ENCODE measurements at places on chromosomes 2 and 18.

DNA sequence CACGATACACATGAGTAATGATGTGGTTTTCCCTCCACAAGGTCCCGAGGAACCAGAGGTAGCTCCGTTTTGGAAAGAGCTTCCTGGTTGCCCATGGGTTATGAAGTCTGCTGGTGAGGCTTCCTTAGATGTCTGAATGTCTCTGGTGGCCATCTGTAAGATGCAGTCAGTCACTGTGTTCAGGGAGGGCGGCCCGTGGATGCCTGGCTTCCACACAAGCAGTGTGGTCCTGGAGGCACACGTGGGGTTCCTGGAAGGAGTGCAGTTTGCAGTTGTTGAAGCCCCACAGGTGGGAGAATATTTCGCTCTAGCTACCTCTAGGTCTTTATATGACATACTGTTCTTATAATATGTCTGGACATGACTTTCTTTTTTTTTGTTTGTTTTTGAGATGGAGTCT lies 209.0 kb downstream of the FAM210A start:
- no peak for DNase-seq

DNA sequence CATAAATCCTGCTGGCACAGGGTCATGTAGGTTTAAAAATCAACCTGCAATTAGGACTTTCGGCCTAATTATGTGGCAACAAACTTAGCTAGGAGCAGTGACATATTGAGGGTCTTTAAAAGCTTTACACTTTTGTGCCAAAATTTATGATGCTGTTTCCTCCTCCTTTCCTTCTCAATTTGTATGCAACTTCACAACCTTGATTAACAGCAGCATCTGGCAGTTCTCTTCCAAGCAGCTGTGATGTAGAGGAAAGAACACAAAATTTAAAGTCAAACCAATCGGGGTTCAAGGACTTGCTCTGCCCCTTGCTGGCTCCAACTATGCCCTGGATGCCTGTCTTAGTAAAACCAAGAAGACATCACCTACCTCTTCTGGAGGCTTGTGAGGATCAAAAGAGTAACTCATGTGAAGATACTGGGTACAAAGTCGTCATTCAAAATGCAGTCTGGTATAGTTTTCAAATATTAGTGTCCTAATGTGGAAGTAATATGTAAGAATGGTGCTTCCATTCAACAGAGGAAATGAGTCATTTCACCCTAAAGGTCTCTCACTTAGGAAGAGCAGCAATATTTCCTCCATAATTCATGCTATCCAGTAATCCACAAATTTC lies 94.7 kb downstream of the ANKRD44 start:
- no peak for DNase-seq

- DNase-seq = no peak
Measured at GRCh38 chr2:96906729-96907114, 36.8 kb upstream of the SEMA4C start.

- no peak for DNase-seq
Measured at GRCh38 chr2:175792881-175793280, 209.2 kb downstream of the LNPK start.

GRCh38 chr2:10256515-10257031 lies 46.1 kb upstream of the HPCAL1 start:
- DNase-seq = no peak

- DNase-seq = no peak
Measured at GRCh38 chr2:165793161-165793778, 777 bp downstream of the GALNT3 start.

- DNase-seq = no peak
Measured at GRCh38 chr2:9206991-9207640, 504 bp downstream of the ASAP2 start.

- DNase-seq = no peak
Measured at GRCh38 chr2:148048475-148049221, 27.8 kb downstream of the MBD5 start.

DNA sequence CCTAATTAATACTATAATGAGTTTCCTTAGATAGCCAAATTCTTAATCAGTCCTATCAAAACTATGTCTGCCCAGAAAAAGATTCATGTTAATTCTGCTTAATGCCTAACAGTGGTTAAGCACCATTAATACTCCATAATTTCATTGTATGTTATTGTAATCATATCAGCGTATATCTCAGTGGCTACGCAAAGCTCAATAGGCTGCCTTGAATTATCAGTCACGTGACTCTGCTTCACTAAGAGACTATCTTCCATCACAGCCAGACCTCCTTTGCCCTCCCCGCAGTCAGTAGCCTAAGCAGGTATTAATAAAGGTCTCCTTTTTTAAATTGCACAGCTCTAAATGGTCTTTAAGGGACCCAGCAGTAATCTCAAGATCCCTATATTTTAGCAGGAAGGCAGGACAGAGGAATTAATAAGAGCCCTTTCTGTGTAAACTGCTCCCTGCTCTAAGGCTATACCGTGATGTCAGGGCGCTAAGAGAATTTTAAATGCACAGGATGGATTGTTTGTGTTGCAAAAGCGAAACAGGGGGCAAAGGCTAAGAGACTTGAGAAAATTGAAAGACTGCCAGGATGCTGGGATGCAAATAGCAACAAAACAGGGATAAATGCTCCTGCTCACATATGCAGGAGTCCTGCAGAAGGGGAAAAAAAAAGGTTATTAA lies 215.6 kb upstream of the POU3F3 start:
- DNase-seq = no peak

Data from activated CD8-positive, alpha-beta memory T cell treated with anti-CD3 and anti-CD28 coated beads for 4 hours (primary cell).